Stimulated activated CD4-positive, alpha-beta T cell treated with anti-CD3 and anti-CD28 coated beads, Interleukin-2, amount 100 ng/mL, for 24 hours (primary cell): ENCODE measurements at places on chromosomes 1 and 21.
A peak's percentile ranks its signal among the peaks of the same experiment; 100 is the strongest.

DNA sequence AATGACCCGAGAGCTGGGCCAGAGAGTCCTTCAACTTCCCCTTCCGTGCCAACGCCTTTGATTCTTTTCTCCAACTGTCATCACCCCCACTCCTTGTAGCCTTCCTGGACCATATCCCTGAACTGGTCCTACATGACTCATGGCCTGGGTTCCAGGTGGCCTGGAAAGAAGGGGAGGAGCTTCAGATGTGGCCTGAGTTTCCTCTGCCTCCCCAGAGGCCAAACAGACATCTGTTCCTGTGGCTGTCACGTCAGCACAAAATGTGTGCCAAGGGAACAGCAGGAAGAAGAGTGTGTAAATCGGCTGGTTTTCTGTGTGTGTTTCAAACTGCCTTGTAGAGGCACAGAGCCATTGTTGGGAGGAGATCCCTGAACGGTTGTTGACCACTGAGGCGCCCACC, 24.9 kb upstream of the KIRREL1 start:
- no peak for DNase-seq

- DNase-seq = no peak
These were observed 417 bp upstream of the GFI1 start for GRCh38 chr1:92487078-92487605.

DNA sequence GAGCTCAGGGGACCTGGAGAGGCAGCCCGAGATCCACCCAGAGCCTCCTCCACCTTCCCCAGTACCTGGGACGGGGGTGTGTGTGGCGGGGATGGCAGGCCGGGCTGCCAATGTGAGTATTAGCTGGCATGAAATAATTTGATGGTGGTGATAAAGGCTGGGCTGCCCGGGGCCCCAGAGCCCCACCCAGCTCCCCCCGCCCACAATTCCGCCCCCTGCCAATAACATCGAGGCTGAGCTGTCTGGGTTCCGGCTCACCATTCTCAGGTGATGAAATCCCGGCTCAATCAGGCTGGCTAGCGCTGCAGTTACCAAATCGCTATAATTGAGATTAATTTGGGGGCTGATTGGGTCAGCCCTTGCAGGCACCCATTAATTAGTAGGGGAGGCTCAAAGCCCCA, 103.8 kb upstream of the CASZ1 start:
- DNase-seq = no peak

DNA sequence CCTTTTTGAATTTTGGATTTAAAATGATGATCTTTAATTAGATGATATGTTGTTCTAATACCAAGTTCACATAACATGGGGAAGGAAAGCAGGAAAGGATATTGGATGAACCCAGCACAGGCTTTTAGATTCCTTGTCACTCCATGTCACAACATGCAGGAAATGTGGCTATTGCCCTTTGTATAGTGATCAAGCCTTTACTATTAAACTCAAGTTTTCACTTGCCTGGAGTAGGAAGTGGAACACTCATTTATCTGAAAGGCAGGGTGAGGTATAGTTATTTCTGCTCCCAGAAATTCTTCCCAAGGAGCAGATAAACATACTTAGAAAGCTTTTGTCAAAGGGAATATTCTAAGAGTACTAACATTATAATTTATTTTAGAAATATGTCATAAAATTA, 37.2 kb upstream of the BCAS2 start:
- DNase-seq = no peak

- DNase-seq = no peak
These were observed 3.3 kb downstream of the URB1 start for GRCh38 chr21:32389337-32390015.

DNA sequence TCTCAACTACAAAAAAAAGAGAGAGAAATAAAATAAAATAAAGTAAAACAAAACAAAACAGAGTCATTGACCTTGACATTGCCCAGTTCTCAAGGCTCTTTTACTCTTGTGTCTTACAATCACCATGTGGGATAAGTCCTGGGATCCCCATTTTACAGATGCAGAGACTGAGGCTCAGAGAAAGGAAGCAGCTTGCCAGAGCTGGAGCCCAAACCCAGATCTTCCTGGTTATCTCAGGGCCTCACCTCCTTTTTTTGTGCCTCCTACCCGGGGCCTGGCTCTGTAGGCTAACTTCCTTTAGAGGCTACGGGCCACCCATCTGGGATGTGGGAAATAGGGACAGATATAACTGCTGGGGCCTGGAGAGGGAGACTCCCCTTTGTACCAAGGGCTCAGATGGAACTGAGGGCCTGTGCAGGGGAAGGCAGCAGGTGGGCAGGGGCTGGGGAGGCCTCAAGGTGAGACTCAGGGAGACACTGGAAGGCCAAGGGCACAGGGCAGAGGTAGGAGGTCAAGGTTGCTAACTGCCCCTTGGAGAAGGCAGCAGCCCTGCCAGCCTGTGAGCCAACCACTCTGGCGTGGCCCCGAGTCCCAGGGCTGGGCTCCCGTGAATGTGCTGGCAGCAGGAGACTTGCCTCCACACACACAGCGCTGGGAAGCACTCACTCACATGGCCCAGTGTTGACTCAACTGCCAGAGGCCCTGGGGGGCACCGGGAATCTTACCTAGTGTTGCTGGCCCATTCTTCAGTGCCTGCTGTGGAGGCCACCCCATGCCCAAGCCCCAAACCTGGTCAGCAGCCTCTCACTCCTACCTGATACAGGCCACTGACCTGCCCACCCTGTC, 6.5 kb upstream of the ECE1 start:
- no peak for DNase-seq

- no peak for DNase-seq
These were observed 11.2 kb upstream of the RCOR3 start for GRCh38 chr1:211247921-211248320.

GRCh38 chr1:230415405-230416132, 10.6 kb downstream of the PGBD5 start:
- no peak for DNase-seq

- no peak for DNase-seq
These were observed 20.8 kb upstream of the PTPRF start for GRCh38 chr1:43509740-43510375.

GRCh38 chr1:23217421-23218115, at the start of gene HTR1D:
HTR1D (minus strand) TSS chr1:23217502; CDS start chr1:23194219, 23,283 bp downstream.
- DNase-seq = no peak

- peak; percentile 24 for DNase-seq
These were observed 181.0 kb upstream of the KLHDC7A start for GRCh38 chr1:18299441-18300338.

- no peak for DNase-seq
These were observed 175.8 kb downstream of the PTGER3 start for GRCh38 chr1:70871790-70872189.
